Inflammatory macrophage treated with lipopolysaccharide for 1 hour (primary cell): ENCODE measurements at places on chromosomes 13 and 19.
A peak's percentile ranks its signal among the peaks of the same experiment; 100 is the strongest.

DNA sequence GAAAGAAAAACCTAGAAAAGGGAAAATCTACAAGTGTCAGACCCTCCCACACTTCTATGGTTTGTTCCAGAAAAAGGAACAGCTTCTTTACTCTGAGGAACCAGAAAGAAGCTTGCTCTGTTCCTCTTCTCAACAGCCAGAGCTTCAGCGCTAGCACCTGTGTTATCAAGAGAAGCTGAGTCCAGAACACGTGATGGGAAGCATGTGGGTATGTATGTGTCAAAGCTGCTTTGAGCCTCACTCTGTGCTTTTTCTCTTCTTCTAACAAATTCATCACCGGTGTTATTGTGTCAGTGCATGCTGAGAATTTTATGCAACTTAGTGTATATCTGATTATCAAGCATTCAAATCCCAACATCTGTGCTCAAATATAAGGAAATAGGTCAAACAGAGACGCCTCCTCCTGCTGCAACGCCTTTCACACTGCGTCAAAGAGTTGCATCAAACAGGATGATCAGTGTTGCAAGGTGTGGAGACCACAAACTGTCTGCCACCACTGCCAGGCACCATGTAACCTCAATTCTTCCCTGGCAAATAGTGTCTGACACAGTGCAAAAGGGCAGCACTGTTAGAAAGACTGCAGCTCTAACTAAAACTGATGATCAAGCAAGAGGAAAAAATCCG is 83.9 kb downstream of the LRRC63 start:
- DNase-seq = peak; percentile 84

GRCh38 chr19:38993271-38993670 is 17.7 kb upstream of the FBXO17 start:
- peak; percentile 23 for DNase-seq

GRCh38 chr19:33988601-33989000 is 183.7 kb upstream of the LSM14A start:
- DNase-seq = no peak

GRCh38 chr13:81138353-81138980 is 797.5 kb upstream of the SPRY2 start:
- DNase-seq = no peak
